ENCODE measurements at places on chromosomes 3 and 15.

DNA sequence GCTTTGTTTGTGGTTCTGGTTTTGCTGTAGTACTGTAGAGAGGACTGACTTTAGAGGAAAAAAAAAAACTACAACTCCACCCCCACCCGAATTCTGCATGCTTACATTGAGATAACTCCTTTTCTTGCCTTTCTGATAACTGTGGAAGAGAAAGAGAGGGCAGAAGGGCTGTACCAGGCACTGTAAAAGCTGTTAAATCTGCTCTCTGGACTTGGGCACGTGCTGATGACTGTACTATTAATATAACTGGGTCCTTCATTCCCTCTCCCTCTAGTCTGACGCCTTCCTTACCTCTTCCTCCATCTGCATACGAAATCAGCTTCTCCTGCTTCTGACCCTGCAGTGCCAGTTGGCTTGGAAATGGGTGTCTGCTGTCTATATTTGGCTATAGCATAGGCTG is 15.0 kb downstream of the MAPKBP1 start:
- DNase-seq, result no peak

DNA sequence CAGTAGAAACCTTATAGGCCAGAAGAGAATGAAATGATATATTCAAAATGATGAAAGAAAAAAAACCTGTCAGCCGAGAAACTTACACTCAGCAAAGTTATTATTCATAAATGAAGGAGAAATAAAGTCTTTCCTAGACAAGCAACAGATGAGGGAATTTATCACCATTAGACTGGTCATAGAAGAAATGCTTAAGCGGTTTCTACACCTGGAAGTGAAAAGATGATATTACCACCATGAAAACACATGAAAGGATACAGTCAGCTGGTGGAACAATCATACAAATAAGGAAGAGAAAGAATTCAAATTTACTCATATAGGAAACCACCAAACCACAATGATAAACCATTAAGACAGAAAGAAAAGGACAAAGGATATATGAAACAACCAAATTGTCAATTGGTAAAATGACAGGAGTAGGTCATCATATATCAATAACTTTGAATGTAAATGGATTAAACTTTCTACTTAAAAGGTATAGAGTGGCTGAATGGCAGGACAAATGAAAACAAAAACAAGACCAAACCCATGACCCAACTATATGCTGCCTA is 29.9 kb upstream of the PRR23C start:
- DNase-seq, result no peak

- no peak for DNase-seq
Observed at GRCh38 chr3:184598574-184598927, 37.0 kb downstream of the EPHB3 start.

- DNase-seq, result no peak
Observed at GRCh38 chr15:100959066-100960050, 40.2 kb downstream of the LRRK1 start.

DNA sequence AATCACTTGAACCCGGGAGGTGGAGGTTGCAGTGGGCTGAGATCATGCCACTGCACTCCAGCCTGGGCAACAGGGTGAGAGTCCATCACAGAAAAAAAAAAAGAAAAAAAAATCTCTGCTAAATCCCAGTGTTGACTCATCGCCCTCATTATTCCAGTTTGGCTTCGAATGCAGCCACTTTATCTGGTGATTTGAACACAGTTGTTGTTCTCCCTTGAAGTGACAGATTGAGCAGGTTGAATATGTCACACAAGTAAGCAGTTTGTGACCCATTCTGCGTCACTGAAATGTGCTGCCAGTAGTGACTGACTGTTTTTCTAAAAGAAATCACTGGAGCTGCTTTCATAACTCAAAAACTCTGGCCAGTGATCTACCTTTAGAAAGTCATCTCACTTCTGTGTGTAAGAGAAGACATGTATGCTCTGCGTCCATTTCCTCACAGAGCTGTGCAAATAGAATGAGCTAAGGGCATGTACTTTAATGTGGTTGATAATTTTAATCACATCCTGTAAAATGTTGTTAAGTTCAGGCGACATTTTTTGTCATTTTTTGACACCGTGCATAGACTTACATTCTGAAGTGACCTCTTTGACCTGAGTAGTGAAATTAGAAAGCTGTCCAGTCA is 12.5 kb downstream of the DOCK3 start:
- DNase-seq, result no peak
